ENCODE measurements at places on chromosomes 3 and 15. TPM values are rescaled to one million over a fixed set of nuclear protein-coding genes. Genes with fewer than 3 reads are reported as not detected.

The DNAH1 gene
- total RNA-seq = 3.1 TPM

- DNase-seq = no peak
Observed at GRCh38 chr15:98715890-98716443, 67.6 kb downstream of the IGF1R start.

The HCLS1 gene
- total RNA-seq = 0.24 TPM

The OXTR gene
- total RNA-seq = 115 TPM

GRCh38 chr3:114454551-114455251 is 160.9 kb downstream of the TIGIT start:
- DNase-seq = peak; percentile 55

The PFN2 gene
- 283 TPM for total RNA-seq

DNA sequence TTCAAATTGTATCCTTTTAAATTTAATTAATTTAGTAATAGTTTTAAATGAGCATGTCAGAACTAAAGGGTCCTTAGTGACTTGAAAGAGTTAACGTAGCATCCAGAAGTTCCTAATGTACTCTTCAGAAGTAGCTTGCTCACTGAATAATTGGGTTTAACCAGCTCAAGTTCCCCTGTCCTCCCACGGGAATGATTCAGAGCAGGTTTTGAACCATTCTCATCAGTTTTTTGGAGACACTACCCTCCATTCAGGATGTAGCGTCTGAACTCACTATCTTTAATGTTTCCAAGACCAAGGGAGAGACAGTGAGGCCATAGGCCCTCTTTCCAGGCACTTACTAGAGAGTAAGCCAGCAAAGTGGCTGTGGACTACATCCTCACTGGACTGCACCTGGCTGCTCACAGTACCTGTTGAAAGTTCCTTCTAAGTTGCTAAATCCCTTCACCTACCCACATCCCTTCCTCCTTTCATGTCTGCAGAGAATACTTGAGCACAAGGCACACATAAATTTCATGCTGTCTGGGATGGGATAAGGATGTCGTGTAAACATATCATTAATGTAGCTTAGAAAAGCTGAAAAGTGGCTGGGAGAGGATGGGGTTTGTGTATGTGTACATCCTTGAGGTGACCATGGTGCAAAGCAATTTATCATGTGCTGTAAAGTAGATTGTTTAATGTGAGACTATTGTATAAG is 146.3 kb downstream of the PLCL2 start:
- DNase-seq = no peak

- DNase-seq = no peak
Observed at GRCh38 chr3:39849992-39850715, 40.7 kb downstream of the MYRIP start.

DNA sequence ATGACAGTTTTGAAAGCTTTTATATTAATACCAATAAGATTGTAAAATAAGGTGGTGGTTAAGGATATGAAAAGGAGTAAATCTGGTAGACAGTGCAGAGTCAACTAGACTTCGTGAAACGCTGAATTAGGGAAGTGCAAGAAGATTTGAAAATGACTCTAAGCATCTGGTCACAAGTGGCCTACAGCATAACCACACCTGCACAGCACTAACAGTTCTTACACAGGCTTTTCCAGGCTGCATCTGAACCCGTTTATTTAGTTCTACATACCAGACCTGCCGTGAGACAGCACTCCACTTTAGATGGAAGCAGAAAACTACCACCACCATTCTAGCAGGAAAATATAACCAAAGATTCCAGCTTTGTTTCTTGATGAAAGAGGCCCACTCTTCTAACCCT is 1.9 kb downstream of the DMXL2 start:
- DNase-seq = no peak

DNA sequence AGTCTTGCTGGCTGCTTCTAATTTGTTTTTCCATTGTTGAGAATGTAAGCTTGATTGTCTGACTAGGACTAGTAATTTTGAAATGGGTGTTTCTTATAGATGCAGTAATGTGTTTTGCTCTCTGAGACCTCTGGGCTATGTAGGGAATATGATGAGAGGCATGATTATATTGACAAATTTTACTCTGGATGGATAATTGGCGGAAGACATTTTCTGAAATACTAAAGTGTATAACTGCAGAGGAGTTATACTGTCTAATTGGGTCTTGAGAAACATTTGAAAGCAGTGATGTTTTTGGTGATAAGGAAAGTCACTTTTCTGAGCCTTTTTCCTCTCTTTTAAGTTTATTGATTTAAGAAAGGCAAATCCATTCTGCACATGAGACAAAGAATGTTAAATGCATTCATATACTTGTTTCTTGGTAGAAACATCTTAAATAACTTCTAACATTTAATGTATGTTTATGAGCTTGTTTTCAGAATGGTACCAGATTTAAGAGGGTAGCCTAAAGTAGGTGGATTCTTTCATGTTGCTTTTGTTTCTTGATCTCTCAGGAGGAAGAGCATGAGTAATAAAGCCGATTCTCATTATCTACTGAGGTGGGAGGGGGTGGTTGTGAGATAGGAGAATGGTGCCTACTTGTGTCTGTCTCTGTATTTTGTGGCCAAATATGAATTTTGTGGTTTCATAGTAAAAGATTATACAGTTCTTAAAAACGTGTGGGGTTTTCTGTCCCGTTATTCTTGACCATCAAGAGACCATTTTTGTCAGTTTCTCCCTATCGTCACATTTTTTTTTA is 2.0 kb downstream of the ATP2C1 start:
- DNase-seq = peak; percentile 8

DNA sequence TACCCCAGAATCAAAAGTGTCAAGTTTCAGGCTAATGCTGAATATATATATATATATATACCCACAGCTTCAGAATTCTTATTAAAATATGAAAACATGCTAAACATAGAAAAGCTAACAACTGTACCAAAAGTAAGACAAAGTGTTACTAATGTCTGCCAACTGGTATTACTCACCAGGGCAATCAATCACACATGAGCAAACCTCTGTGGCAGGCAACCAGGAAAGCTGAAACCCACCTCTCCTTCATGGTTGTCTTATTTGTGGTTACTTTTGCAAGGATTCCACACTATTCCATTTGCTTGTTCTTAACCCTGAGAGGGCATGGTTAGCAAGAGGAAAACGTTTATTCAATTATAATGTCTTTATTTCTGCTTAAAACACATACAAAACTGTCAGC is 512.3 kb upstream of the MDFIC2 start:
- peak; percentile 86 for DNase-seq

DNA sequence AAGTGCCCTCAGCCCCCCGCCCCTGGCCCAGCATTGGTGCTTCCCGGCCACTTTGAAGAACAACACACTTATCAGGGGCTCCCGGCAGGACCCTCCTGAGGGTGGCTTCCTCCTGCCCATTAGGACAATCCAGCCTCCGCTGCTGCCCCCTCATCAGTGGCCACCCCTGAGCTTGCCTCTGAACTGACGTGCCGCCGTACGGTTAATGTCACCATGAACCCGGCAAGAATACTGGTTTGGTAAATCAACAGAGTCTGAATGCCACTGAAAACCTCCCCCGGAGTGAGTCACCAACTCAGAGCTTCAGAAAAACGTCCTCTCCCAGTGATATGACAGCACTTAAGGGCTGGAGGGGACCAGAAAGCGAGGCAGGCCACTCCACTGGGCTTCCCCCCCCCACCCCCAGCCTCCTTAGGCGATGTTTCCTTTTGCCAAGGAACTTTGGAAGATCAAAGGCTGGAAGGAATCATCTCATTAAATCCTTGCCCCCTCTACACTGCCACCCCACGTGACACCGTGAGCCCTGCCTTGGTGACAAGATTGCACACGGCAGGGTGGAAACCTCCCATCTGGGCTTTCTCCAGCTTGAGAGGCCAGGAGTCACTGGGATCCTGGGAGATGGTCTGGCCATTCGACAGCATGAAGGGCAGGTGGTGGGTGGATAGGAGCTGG is 142.1 kb downstream of the NUP210 start:
- DNase-seq = peak; percentile 58

- no peak for DNase-seq
Observed at GRCh38 chr3:37918627-37919026, 56.9 kb downstream of the CTDSPL start.

The MAP4 gene
- 66.0 TPM for total RNA-seq

GRCh38 chr3:194860725-194861124 is 175.0 kb downstream of the FAM43A start:
- DNase-seq = no peak

GRCh38 chr3:13299531-13300155 is 120.5 kb downstream of the NUP210 start:
- no peak for DNase-seq

- DNase-seq = peak; percentile 37
Observed at GRCh38 chr3:16143861-16144447, 30.5 kb upstream of the GALNT15 start.

DNA sequence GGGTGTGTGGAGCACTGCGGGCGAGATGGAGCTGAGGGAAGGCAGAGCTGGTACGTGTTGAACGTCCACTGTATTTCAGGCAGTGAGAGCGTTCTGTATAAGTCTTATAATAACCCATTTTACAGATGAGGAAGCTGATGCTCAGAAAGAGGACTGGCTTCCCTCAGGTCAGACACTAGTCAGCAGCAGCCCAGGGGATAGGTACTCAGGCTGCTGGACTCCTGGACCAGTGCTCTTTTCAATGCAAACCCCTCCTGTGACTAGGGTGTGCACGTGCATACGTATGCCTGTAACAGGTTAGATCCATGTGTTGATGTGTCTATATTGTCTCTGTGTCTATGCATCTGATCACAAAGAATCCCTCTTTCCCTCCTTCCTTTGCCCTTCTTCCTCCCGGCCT is 8.3 kb upstream of the IL16 start:
- no peak for DNase-seq

The SLC51A gene
- total RNA-seq = not detected

- DNase-seq = no peak
Observed at GRCh38 chr3:193909387-193909786, 226.6 kb upstream of the HES1 start.

The GP5 gene
- total RNA-seq = 0.02 TPM

DNA sequence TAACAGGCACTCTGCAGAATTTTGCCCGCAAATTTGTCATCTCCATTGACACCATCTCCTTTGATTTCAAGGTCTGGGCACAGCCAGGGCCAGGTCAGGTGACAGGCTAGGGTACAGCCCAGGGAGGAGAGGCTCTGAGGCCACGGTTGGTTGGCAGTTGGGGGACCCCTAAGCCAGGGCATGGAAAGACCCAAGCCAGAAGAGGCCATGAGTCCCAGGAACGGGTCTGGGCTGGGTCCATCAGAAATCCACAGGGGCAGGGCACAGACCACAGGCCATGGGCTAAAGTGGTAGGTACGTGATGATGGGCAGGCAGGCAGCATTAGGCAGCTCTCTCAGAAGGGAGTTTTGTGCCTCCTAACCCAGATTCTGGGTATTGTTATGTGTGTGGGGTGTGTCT is 45.8 kb downstream of the SEMA3G start:
- DNase-seq = no peak

GRCh38 chr3:13308380-13308801 is 111.7 kb downstream of the NUP210 start:
- DNase-seq = no peak

DNA sequence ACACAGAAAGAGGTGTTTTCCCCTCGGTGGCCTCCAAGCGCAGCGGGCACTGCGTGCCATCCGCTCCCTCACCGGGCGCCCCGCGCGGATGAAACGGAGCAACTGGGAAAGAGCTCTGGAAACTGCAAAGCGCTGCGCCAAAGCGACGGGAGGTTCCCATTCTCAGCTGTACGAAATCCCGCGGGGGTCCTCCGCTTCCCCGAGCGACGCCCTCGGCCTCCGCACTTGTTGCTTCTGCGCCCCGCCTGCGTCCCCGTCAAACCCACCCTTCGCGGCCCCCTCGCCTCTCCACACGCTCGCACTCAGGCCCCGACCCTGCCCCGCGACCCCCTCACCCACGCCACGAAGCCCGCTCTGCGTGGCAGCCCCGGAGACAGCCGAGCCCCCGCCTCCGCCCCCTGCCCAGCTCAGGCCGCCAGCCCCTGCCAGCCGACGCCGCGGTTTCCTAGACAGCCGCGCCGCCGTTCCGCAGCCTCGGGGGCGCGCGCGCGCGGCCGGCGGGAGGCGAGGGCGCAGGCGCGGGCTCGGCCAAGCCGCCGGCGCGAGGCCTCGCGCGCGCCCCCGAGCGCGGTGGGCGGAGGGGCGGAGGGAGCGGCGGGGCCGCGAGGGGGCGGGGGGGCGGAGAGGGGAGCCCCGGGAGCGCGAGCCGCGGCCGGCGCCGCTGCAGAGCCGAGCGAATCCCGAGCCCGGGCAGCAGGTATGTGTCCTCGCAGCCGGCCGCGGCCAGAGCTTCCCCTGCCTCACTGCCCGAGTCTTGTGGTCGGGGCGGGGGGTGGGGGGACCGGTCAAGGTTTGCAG is at the start of gene TMEM266:
TSS of gene TMEM266 (plus strand) at position 666 of the 798 bp plus-strand sequence. CDS start 74,279 bp downstream, outside the sequence.
- peak; percentile 8 for DNase-seq

DNA sequence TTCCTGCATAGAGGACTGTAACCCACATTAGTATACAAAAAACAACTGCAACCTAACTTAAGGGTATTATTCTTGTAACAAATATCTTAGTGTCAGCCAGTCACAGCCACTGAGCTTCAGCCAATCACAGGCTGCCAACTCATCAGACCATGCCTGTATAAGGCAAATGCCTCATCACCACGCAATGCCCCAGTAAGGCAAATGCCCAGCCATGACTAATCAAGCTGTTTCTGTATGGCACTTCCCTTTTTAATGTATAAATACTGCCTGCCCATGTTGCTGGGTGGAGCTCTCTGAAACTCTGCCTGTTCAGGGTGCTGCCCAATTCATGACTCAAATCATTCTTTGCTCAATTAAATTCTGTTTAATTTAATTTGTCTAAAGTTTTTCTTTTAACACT is 18.4 kb upstream of the GABRA5 start:
- DNase-seq = no peak

The RSRC1 gene
- total RNA-seq = 93.0 TPM

The CILP gene
- not detected for total RNA-seq

The MAP3K13 gene
- 26.4 TPM for total RNA-seq

DNA sequence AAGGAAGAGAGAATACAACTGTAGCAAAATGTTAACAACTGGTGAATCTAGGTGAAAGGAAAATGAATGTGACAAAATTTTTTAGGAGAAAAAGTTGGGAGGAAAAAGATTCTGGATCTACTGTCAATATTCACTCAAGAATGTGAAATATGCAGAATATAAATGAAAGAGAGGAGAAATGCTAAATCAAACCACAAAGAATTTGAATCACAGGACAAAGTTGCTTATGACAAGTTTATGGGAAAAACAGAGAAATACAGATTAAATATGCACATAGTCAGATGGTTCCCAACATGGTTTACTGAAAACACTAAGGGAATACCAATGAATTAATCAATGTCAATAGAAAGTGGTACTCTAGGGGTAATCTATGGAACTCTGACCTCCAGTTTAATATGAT is 27.6 kb downstream of the C3orf33 start:
- no peak for DNase-seq

DNA sequence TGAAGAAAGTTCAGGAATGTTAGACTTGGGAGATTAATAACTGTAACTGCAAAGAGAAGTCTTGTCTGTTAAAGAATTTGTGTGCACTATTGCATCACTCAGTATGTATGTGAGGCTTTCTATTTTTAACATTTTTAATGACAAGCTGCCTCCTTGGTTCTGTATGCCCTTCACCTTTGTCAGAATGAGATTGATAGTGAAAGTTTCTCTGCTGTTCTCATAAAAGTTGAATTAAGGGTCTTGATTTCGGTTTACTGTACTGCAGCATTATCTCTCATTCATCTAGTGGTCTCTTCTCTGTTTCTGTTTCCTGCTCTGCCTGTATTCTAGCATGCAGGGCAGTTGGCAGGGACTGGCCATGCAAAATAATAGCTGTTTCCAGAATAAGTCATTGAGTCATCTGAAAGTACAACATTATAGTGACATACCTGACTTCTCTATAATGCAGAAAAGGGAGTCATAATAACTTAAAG is 454.9 kb downstream of the IL5RA start:
- DNase-seq = no peak
